ENCODE measurements at places on chromosomes 2 and 18.
A peak's percentile ranks its signal among the peaks of the same experiment; 100 is the strongest.

DNA sequence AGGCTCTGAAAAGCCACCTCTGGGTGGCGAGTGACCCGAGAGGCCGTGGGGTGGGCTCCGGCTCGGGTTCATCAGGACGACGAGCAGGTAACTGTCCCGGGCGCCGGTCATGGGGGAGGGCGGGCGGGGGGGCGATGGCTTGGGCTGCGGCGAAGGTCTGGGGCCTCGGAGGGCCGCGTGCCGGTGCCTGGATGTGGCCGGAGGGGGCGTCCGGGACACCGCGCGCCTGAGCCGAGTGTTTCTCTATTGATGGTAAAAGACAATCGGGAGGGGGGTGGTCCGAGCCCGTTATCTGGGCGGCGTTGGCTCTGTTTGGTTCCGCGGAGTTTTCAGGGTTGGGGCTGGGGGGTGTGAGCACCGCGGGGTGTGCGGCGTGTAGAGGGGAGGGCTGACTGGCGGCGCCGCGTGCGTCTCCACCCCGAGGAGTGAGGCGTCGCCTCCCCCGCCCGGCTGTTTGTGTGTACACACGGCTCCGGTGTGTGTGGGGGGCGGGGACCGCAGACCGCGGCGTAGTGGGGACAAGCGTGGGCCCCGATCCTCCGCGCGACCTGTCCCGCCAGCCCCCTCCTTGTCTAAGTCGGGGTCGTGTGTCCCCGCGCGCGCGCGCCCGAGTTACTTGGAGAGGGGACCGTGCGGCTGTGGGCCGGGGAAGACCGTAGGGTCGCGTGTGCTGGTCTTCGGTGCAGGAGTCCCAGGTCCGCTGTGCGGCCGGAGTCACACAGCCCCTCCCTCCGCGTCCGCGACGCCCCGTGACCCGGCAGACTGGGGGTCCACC is 1.6 kb downstream of the CTIF start:
- peak; percentile 44 for DNase-seq

- DNase-seq = no peak
Observed at GRCh38 chr2:42256505-42256904, 87.4 kb downstream of the EML4 start.

DNA sequence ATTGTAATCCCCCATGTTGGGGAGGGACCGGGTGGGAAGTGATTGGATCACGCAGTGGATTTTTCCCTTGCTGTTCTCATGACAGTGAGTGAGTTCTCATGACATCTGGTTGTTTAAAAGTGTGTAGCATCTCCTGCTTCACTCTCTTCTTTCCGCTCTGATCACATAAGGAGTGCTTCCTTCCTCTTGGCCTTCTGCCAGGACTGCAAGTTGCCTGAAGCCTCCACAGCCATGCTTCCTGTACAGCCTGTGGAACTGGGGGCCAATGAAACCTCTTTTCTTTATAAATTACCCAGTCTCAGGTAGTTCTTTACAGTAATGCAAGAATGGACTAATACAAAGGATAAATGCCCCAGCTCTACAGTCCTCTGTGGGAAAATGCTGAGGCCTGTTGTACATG is 437.5 kb upstream of the NXPH2 start:
- no peak for DNase-seq

DNA sequence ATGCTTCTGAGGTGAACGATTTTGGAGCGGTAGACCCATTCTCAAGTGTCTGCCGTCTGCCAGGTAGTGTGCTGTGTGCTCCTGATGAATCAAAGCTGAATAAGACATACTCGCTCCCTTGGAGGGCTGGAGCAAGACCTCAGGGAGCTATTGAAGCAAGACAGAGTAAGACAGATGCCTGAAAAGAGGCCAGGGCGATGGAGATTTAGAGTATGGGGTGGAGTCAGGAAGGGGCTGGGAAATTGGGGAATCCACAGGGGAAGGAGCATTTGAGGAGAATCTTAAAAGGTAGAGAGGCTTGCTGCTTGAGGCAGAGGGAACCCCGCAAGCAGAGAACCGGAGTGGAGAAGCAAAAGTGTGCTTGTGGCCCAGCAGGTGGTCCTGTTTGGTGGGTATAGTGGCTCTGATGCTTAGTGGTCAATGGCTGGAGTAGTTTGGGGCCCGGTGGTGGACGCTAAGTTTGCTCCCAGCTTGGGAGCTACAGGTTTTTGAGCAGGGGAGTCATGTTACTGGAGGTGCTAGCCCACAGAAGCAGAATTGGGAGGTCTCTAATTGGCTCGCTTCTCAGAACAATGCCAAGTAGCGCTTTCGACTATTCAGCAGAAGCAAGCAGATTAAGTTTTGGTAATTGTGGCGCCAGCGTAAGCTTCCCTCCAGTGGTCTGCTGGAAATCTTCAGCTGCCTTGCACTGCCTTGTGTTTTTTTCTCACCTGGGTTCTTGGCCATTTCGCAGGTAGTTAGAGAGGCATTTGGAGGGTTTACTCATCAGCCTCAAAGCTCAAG is 2.0 kb downstream of the CNNM4 start:
- DNase-seq = no peak

DNA sequence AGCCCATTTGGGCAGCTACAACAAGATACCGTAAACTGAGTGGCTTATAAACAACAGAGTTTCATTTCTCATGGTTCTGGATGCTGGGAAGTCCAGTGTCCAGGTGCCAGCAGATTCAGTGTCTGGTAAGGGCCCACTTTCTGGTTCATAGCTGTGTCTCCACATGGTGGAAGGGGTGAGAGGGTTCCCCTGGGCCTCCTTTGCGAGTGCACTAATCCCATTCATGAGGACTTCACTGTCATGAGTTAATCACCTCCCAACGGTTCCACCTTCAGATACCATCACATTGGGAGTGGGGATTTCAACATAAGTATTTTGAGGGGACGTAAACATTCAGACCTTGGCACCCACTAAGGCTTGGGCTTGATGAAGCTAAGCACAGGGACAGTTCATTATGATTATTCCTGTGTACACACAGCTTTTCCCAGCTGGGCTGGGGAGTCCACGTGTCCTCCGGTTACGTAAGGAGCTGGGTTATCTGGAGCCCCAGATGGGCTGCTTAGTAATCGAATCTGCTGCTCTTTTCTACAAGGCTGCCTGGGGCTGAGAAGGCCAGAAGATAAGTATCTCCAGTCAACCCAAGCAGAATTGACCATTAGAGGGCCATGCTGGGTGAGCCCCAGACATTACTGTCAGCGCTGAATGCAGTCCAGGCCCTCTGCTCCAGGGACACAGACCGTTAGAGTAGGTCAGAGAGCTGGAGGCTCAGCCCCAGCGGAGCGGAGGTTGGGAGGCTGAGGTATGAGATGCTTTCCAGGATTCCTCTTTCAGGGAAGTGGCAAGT is 42.7 kb downstream of the EPAS1 start:
- DNase-seq = no peak
